CD4-positive, alpha-beta T cell treated with Interleukin-15 for 1 hour (primary cell): ENCODE measurements at places on chromosomes 5 and 9.

DNA sequence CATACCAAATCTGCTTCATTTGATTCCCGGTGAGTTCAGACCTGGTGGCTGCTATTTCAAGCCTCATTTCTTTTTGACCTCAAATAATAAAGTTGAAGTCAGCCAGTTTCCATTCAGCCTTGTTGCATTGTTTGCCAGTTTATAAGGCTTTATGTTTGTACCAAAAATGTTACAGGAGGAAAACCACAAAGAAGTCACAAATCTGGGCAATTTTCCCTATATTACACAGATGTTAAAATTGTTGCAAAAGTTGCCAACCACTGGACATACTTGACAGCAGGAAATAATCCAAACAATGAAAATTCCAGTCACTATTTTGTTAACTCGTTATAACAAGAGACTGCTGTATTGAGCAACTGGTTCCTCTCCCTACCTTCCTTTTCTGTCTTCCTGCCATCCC lies 1325.0 kb upstream of the DMAC1 start:
- no peak for DNase-seq

DNA sequence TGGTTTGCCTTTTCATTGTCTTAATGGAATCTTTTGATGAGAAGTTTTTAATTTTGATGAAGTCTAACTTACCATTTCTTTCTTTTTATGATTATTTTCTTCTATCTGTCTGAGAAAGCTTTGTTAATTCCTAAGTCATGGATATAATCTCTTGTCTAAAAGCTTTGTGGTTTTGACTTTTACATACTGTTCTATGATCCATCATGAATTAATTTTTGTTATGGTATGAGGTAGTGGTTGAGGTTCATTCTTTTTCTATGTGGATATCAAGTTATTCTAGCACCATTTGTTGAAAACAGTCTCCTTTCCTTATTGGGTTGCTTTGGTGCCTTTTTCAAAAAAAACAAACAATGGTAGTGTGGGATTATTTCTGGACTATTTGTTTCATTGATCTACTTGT lies 20.4 kb downstream of the FBXO10 start:
- no peak for DNase-seq

DNA sequence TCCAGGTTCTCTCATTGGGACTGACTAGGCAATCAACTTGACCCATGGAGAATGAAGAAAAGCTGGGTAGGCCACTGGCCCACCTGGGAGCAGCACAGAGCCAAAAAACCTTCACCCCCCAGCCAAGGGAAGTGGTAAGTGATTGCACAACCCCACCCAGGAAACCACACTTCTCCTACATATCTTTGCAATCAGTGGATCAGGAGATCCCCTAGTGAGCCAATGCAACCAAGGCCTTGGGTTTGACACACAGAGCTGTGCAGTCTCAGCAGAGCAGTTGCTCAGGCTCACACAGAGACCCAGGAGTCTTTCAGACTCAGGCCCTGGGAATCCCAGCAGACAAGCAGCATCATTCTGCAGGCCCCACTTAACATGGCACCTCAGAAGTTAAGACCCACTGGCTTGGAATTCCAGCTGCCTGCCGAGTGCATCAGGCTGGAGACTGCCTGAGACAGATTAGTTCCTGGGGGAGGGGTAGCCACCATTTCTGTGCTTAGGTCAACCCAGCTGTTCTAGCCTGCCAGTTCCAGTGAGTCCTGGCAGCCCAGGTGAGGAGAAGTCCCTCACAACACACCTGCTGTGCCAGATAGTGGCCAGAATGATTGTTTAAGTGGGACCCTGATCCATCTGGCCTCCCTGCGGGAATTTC lies 136.4 kb downstream of the SAXO1 start:
- DNase-seq = no peak

GRCh38 chr5:58462623-58463230 lies 2.8 kb upstream of the PLK2 start:
- DNase-seq = no peak

GRCh38 chr9:107907715-107908114 lies 418.1 kb upstream of the KLF4 start:
- DNase-seq = no peak

DNA sequence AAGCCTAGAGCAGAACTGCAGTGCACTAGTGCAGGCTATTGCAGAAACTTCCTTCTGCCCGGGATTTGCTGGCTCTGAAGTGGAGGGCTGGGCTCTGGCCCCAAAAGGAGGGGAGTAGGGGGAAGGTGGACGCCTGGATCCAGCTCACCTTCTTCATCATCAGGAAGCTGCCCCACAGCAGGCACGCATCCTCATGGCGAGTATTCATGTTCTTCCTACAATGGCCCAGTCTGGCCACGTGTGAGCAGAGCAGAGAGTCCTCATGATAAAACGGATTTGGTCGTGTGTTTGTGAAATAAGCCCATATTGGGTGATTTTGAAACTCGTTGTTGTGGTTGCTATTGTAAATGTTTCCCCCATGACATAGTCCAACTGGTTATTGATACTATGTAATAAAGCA lies 8.2 kb upstream of the GLIPR2 start:
- no peak for DNase-seq

DNA sequence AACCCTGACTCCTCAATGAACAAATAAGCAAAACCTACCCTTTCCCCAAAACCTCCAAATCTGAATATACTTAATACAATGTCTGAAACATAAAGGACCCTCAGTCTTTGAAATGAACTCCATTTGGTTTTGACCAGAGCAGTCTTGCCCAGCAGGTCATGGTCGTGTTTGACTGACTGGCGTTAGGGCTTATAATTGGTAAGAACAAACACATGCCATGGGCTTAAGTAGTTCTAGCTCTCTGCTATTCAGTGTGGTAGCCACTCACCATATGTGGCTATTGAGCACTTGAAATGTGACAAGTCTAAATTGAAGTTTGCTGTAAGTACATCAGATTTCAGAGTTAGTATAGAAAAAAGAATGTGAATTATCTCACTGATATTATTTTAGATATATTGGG lies 42.1 kb downstream of the LRRTM2 start:
- DNase-seq = no peak

DNA sequence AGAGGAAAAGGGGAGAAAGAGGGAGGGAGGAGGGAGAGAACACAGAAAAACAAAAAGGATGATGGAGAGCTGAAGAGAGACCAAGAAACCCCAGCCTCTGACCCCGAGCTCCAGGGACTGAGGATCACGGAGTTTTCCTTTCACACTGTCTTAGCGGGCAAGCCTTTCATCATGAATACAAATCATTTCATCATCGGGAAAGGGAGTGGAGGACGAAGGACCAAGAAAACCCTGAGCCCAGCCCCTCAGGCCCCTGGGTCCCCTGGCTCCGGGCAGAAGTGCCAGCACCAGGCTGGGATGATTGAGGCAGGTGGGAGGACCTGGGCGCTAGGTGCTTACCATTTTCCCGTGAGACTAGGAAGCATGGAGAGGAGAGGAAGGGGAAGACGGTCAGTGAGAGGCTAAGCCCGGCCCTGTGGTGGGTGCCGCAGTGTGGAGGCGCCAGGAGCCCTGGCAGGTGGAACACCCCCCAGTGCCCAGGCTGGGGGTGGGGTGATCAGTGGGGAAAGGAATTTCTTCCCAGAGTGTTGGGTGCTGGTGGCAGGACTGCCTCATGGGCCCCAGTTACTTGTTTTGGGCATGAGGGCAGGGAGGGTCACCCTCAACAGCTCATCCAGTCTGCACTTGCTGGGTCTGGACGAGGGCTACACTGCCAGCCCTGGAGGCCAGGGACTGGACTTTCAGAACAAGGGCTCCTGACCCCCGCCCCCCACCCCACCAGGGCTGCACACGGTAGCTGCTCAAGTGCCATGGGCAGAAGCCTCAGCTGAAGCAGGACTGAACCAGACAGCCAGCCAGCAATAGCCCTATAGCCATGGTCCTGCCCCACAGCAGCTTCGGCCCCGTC lies 49.0 kb upstream of the SARDH start:
- no peak for DNase-seq

GRCh38 chr5:136236479-136237083 lies 43.6 kb upstream of the SMIM32 start:
- no peak for DNase-seq

GRCh38 chr5:102910240-102911226 lies 155.4 kb downstream of the PAM start:
- no peak for DNase-seq

DNA sequence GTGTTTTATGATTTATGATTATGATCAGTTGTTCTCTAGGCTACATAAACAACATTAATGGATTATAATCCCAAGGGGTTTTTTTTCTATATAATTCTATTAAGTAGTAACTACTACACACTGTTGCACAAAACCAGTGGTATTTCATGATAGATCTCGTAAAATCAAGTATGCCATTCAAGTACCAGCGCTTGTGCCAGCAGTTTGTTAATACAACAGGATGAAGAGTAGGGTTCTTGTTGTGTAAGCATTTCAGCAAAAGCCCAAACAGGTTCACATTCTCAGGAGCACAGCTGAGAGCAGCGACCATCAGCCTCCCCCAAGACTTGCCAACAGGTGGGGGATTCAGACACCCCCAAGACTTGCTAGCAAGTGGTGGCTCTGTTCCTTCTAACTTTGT lies 88.8 kb downstream of the CTNND2 start:
- DNase-seq = no peak

GRCh38 chr5:111968459-111968858 lies 211.5 kb upstream of the NREP start:
- no peak for DNase-seq

DNA sequence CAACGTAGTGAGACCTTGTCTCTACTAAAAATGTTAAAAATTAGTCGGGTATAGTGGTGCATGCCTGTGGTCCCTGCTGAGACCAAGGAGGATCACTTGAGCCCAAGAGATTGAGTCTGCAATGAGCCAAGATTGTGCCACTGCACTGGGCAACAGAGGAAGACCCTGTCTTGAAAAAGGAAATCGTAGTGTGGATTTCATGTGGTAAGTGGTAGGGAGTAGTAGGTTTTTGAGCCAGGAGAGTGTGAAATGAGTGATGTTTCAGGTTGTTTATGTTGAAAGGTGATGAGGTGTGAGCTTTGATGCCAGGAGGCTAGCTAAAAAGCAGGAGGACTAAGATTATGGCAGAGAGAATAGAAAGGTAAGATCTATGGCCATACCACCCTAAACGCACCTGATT lies 5.9 kb downstream of the MATR3 start:
- no peak for DNase-seq

DNA sequence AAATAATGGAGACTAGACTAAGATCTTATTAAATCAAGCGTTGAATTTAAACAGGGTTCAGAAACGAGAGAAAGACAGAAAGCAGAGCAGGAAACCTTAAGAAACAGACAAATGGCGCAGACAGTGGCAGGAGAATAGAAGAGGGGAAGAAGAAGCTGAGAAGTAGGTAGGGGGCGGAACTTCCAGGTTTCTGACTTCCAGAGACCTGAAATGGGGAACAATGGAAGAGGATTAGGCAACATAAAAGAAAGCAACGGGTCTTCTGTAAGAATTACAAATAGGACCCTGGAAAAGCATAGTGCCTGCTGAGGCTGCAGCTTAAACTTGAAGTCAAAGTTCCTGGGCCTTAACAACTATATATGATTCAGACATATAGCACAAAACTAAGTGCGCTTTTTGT lies 101.7 kb downstream of the BNC2 start:
- DNase-seq = no peak

GRCh38 chr9:135526089-135526729 lies 5.0 kb downstream of the LCN1 start:
- DNase-seq = no peak

- DNase-seq = no peak
Measured at GRCh38 chr5:159669559-159669958, 246.7 kb upstream of the ADRA1B start.

DNA sequence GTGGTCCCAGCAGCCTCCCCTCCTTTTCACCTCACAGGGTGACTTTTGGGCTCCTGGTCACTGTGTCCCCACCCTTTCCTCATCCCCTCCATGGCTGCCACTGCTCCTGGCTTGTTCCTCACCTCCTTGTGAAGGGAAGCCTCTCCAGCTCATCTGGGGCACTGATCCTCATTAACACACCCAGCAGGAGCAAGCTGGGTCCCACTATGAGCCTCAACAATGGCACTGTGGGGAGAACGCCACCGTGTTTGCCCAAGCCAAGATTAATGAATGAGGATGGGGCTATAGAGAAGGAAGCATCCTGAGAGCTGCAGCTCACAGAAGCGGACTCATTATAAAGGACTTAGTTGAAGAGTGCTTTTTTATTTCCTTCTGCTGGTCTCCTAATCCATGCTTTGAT lies 118.4 kb downstream of the MARCHF11 start:
- DNase-seq = no peak

DNA sequence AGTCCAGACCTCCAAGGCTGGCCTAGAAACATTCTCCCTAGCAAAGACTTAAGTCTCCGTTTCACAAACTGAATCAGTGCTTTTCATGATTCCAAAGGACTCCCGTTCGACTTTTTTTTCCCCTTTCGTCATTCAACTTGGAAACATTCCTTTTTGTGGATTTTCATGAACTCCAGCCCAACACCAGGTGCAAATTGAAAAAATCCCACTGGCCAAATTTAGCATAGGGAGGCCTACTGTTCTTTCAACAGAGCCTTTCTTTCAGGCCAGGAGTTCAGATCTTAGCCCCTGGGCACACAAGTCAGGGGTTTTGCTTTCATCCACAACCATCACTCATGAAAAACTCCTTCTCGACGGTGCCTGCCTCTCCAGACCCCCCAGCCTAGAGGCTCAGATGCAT lies 285.3 kb downstream of the PIK3R1 start:
- no peak for DNase-seq

DNA sequence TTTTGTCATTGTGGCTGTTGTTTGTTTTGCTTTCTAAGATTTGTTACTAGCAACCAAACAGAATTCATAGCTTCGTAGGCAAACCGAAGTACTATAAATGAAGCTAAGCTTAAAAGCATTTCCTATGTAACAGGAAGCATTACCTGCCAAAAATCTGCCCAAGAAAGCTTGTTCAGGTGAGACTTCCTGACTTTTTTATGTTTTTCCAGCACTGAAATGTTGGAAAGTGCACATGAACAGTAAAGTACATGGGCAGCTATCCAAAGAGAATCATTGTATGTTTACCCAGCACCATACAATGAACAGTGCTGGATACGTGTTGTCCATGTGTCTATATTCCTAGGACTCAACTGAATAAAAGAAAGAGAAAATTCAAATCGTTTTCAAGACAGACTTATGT lies 247.1 kb downstream of the NFIB start:
- DNase-seq = no peak

DNA sequence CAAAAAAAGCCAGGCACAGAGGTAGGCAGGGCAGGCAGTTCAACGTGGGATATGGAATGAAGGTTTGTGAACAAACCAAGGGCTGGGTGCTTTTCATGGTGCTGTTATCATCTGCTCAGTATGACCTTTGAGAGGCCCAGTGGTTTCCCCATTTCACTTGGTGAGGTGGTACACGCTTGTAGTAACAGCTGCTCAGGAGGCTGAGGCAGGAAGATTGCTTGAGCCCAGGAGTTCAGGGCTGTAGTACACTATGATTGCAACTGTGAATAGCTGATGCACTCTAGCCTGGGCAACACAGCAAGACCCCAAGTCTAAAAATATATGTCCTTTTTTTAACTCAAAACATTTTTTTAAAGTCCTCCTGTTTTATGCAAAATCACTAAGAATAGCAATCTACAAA lies 174.8 kb downstream of the ENC1 start:
- no peak for DNase-seq
